ENCODE measurements at places on chromosomes 12 and 14.

DNA sequence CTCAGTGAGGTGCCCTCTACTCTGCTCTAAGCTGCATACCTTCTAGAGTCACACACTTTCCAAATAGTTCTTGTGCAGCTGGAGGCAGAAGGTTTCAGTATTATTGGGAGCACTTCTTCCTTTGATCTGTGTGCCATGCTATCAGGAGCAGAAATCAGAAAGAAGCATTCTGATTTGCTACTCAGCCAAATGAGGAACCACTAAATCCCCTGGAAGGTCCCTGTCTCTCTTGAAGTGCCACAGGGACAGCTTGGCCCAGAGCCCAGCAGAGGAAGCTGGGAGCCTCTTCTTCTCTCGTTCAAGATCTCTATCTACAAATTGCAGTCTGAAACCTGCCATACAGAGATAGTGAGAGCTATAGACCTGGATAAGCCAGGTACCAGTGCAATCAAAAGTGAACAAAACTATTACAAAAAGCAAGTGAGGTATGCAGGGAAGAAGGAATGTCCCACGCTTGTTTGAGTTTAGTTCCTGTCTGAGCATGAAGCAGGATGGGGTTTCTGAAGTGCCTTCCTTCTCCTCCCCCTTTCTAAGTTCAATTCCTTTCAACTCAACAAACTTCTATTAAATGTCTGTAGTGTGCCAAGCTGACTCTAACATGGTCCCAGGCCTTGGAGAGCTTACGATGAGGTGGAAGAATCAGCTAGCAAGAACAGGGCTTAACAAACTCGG is 100.9 kb upstream of the PARP11 start:
- DNase-seq = no peak

DNA sequence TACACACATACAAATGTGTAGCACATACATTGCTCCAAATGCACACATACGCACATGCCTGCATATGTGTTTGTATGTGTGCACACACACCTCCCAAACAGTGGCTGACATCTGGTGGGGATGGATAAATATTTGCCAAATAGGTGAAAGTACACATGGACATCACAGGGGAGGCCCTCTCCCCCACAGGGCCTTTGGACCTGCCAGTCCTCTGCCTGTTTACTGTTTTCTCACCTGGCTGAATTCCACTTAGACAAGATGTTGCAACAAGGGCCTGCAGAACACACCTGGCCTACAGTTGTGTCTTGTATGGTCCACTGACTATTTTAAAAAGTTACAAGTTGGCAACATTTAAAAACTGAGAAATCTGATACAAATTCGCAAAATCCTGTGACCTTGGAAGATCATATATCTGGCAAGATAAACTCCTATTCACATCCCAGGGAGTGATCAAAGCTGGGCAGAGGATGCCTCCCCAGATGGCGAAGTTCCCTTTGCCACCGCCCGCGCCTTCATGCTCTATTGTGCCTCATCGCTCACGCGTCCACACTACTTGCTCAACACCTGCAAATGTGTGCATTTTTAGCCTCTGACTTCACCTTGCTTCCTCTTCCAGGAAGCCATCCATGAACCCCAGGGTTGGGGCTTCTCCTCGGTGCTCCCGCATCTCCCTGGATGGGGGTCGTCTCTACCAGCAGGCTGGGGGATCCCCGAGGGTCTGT is 118.4 kb upstream of the FZD10 start:
- no peak for DNase-seq

- no peak for DNase-seq
Measured at GRCh38 chr12:25924491-25925001, 33.9 kb upstream of the RASSF8 start.

- no peak for DNase-seq
Measured at GRCh38 chr14:67166450-67166853, 22.8 kb upstream of the GARIN2 start.

- no peak for DNase-seq
Measured at GRCh38 chr14:91885113-91885712, 17.9 kb upstream of the TC2N start.

GRCh38 chr14:69484444-69485314 is at the start of gene PLEKHD1:
TSS of gene PLEKHD1 (plus strand) at chr14:69484728. CDS start at chr14:69484966, 238 bp downstream.
- DNase-seq = no peak

GRCh38 chr12:33488036-33488435 is 48.4 kb upstream of the SYT10 start:
- no peak for DNase-seq

DNA sequence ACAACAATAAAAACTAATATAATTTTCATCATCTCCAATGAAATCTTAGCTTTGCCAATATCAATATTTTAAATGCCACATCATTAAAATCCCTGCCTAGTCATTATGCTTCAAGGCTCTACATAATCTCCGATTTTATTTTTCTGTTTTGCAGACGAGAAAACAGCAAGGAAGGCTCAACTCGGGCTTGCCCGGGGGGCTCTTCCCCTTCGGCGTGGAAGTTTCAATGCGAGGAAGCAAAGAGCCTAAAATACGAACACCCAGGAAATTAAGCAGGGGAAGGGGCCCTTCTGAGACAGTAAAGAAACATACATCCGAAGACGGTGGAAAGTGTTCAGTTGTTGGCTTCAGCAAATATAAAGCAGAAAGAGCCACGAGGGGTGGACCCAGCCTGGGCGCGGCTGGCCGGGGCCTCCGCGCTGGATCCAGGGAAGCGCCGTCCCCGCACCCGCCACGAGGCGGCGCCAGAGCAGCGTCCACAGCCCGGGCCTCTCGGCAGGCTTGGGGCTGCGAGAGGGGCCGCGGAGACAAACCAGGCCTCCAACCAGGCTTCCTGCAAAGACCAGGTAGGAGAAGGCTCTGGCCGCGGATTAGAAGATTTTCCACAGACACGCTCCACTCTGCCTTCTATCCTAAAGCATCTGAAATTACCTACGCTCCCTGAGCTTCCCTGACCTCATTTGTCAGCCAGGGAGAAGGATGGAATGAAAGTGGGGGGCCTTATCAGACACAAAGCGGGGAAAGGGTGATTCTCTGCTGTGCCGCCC is 77.2 kb downstream of the SERPINA3 start:
- DNase-seq = peak; percentile 9

- DNase-seq = no peak
Measured at GRCh38 chr14:82126006-82126405, 592.4 kb upstream of the SEL1L start.

GRCh38 chr14:90568405-90568804 is 171.6 kb downstream of the CALM1 start:
- DNase-seq = no peak

- DNase-seq = no peak
Measured at GRCh38 chr14:55088356-55088755, 36.9 kb downstream of the MAPK1IP1L start.

GRCh38 chr12:29711381-29711780 is 72.4 kb downstream of the TMTC1 start:
- DNase-seq = no peak

GRCh38 chr14:63438065-63438757 is 105.0 kb downstream of the PPP2R5E start:
- no peak for DNase-seq

GRCh38 chr12:56723889-56724700 is 1.0 kb downstream of the NACA start:
- DNase-seq = no peak

- peak; percentile 28 for DNase-seq
Measured at GRCh38 chr14:100486025-100486828, 101.0 kb downstream of the BEGAIN start.

DNA sequence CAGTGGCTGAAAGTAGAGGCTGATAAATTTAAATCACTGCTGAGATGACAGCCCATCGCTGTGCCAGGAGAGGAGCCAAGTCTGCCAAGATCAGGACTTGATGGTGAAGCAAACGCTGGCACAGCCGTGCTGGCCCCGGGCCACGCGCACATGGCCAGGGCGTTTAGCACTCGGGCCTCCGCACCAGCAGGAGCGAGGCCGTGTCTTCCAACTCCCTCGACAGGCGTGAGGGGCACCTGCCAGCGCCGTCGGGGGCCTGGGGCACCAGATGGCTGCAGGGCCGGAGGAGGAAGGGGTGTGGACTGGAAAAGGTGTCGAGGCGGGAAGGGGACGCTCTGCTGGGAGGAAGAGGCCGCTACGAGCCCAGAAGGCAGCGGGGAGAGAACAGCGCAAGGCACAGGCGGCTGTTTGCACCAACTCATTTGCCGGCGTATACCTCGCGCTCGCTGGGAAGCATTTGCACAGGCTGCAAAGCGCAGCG is 29.5 kb downstream of the RIMBP2 start:
- DNase-seq = no peak

- DNase-seq = no peak
Measured at GRCh38 chr14:81447021-81447764, 47.1 kb upstream of the STON2 start.

DNA sequence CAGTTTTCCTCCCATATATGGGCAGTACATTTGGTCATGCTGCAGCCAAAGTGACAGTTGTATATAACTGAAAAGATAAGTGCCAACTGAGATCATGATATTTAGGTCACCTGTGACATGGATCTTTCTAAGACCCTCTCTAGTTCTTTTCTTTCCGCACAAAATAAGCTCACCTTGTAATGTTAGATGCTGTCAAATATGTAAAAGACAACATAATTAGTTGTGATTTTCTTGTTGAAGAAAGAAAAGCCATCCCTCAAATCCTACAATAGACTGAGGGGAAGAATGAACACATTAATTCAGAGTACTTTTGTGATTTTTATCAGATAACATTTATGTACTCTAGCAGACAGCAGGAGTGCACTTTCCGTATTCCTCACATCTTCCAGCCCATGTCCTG is 37.4 kb downstream of the OVCH1 start:
- no peak for DNase-seq

DNA sequence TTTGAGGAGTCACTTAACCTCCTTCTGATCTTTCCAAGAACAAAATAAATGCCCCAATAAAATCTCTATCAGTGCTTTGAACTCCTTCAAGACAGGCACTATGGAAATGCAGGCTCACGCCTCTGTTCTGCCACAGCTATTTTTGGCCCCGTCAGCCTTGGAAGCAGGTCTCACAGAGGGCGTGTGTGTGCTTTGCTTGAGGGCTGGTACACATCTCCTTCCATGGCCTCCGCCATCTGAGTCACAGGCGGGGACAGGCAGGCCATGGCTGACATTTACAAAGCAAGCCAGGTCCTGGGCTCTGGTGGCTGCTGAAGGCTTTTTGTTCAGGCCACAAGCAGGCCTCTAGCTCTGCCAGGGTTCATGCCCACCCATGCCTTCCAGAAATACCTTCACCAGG is 16.0 kb downstream of the PRIMA1 start:
- DNase-seq = no peak

GRCh38 chr14:26966908-26967307 is 369.1 kb upstream of the NOVA1 start:
- no peak for DNase-seq

DNA sequence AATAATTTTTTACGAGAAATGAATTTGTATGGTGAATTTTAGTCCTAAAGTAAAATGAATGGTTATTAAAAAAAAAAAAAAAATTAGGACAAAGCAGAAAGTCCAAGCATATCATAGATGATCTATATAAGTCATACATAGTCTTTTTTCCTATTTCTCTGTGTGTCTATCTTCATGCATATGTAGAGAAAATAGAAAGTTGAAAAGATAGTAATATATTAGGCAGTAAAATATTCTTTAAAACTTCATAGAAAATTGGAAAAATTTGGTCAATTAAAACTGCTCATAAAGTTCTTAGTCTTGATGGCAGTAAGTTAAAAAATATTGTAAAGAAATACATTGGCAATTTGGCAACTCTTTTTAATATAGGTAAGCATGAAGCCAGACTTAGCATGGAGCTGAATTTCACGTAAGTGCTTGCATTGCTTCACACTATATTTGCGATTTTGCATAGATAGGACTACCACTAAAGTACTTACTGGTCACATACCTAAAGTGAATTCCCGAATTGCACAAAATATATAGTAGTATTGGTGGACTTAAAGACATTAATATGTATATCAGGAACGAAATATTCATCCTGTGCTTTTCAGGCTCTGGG is 303.8 kb downstream of the IPO8 start:
- DNase-seq = no peak

DNA sequence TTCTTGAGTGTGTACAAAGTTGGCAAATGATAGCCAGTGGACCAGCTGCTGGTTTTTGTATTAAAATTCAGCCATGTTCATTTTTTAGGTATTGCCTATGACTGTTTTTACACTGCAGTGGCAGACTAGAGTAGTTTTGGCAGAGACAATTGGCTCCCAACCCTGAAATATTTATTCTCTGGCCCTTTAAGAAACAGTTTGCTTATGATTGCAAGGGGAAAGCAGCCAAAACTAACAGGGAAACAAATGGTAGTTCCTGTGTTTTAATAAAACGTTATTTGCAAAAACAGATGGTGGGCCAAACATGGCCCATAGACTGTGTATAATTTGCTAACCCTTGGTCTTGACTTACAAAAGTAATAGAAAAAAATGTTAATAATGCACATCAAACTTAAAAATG is 110.2 kb downstream of the ALX1 start:
- DNase-seq = no peak

DNA sequence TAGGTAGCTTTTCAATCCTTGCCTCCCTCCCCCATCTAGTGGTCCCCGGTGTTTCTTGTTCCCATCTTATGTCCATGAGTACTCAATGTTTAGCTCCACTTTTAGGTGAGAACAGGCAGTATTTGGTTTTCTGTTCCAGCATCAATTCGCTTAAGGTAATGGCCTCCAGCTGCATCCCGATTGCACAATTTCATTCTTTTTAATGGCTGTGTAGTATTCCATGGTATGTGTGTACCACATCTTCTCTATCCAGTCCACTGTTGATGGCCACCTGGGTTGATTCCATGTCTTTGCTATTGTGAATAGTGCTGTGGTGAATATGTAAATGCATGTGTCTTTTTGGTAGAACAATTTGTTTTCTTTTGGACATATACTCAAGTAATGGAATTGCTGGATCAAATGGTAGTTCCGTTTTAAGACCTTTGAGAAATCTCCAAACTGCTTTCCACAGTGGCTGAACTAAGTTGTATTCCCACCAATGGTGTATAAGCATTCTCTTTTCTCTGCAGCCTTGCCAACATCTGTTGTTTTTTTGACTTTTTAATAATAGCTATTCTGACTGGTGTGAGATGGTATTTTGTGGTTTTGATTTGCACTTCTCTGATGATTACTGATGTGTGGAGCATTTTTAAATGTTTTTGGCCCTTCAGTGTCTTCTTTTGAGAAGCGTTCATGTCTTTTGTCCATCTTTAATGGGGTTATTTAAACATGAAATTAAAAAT is 34.2 kb upstream of the ASPG start:
- DNase-seq = no peak

DNA sequence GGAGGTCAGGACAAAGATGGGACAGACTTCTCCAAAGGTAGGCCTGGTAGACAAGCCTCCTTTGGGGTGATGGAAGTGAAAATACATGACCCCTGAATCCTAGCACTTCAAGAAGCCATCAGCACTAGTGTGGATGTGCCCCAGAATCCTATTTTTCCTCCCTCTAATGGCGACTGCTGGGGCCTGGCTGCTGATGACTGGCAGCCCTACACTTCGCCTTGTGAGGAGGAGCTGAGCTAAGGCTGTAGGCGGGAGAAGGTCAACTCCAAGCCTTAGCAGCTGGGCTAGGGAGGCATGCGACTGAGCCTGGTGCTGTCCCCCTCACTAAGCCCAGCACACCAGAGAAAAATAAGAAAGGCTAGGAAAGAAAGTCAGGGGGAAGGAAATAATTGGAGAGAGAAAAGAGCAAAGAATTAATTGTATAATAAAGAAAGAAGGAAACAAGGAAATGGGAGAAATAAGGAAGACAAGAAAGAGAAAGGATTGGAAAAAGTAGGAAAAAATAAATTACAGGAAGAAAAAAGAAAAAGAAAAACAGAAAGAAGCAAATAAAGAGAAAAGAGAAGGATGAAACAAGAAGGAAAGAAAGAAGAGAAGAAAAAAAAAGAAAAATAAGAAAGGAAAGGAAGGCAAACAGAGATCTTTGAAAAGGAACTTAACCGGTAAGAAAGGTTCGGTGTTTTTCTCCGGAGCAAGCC is 4.7 kb upstream of the HOXC10 start:
- no peak for DNase-seq
